ENCODE measurements at places on chromosomes 6 and 20.

DNA sequence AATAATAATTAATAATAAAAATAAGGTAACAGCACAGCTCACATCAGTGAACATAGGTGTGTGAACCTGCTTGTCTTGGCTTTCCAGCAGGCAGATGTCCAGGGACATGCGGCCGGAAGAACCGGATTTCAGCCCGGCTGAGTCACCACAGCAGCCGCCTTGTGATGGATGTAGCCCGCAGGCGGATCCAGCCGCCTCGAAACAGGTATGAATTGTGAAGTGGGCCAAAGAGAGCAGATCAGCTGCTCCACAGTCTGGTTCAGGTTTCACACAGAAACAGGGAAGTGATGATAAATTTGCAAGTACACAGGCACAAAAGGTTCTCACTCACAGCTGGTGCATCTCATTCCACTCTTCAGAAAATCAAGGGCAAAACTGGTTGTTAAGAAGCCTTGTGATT is 55.1 kb downstream of the ID4 start:
- DNase-seq, result no peak

- no peak for DNase-seq
Observed at GRCh38 chr6:108002365-108003221, 44.6 kb upstream of the SEC63 start.

- DNase-seq, result no peak
Observed at GRCh38 chr6:96899451-96899998, 1.8 kb upstream of the NDUFAF4 start.

GRCh38 chr6:24931296-24931695 is 4.5 kb downstream of the RIPOR2 start:
- DNase-seq, result no peak

DNA sequence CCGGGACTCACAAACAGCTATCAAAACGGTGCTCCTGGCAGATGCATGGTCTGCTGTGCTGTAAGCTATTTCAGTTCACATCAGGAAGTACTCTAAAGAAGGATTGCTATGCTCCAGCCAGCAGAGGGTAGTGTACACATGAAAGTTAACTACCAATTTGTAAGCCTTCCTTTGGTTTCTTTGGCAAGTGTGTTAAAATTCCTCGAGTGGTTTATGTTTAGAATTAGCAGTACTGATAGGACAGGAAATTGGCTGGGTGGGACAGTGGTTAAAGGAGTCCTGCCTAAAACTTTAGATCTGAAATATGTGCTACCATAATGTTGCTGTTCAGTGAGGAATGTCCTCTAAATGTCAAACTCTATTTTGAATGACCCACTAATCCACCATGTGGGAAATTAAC is 47.4 kb downstream of the TRMT11 start:
- peak; percentile 87 for DNase-seq

GRCh38 chr20:47379433-47380150 is 23.1 kb upstream of the ZMYND8 start:
- DNase-seq, result no peak

- DNase-seq, result no peak
Observed at GRCh38 chr20:52972965-52973819, 1.0 kb downstream of the TSHZ2 start.

DNA sequence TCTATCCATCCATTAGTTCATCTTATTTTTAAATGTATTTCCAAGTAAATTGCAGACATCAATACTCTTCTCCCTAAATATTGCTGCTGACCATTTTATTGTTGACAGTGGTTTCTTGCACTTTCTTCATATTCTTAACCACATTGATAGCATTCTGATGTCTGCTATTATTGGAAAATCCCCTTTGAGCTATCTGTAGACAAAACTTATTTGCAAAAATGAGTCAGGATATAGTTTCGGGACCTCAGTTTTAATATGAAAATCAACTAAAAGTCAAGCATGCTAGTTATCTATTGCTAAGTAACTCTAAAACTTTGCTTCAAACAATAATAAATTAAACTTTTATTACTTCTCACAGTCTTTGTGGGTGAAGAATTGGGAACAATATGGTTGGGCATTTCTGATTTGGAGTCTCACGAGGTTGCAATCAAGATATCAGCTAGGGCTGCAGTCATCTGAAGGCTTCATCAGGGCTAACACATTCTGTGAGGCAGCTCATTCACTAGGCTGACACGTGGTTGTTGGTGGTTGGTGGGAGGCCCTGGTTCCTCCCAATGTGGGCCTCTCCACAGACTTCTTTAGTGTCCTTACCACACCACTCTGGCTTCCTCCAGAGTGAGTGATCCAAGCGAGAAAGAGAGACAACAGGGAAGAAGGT is 32.7 kb downstream of the CD109 start:
- no peak for DNase-seq

DNA sequence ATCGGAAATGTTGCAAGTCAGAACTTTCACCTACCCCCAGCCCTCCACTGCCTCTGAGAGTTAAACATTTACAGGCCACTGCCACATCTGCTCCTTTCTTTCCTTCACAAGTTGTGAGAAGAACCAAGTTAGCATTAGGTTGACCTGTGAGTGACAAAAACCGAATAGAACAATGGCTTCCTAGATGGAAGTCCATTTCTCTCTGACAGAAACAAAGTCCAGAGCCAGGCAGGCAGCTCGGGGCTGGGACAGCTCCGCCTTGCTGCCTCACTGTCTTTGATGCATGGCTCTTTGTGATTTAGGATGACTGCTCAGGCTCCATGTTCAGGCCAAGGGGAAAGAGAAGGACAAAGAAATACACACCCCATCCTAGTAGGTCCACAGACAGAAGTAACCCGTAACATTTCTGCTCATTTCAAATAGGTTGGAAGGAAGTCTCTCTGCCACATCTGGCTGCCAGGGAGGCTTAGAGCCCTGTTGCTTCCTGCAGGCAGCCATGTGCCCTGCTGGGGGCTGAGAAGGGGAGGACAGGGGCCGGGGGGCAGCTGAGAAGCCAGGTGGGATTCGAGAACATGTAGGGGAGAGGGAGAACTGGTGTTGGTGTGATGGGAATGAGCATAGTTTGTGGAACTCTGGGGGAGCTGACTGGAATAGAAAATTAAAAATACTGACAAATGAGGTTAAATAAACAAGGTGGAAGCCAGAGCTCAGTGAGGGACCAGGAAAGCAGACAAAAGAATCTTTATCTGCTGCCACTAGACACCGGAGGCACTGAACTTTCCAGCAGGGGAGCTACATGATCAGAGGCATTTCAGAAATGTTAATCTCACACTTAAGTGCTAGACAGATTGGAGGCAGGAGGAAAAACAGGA is 19.5 kb upstream of the IER3 start:
- no peak for DNase-seq

GRCh38 chr20:33947709-33948295 is 45.9 kb upstream of the RALY start:
- DNase-seq, result no peak

- DNase-seq, result no peak
Observed at GRCh38 chr6:2956930-2957685, 14.3 kb downstream of the SERPINB6 start.

GRCh38 chr6:13373488-13373886 is 45.1 kb upstream of the TBC1D7 start:
- DNase-seq, result no peak

GRCh38 chr6:62976566-62976965 is 234.7 kb upstream of the FKBP1C start:
- no peak for DNase-seq

DNA sequence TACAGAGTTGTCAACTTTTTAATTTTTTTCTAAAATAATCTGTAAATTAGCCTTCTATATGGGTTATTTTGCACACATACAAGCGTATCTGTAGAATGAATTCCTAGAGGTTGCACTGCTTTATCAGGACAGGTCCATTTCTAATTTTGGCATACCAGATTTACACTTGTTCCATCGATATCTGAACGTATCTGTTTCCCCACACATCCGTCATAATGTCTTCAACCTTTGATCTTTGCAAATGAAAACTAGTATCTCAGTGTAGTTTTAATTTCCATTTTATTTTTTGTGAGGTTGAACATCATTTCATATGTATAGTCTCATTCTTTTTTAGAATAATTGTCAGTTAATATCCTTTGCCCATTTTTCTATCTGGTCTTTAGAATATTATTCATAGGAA is 22.7 kb downstream of the SENP6 start:
- DNase-seq, result no peak

DNA sequence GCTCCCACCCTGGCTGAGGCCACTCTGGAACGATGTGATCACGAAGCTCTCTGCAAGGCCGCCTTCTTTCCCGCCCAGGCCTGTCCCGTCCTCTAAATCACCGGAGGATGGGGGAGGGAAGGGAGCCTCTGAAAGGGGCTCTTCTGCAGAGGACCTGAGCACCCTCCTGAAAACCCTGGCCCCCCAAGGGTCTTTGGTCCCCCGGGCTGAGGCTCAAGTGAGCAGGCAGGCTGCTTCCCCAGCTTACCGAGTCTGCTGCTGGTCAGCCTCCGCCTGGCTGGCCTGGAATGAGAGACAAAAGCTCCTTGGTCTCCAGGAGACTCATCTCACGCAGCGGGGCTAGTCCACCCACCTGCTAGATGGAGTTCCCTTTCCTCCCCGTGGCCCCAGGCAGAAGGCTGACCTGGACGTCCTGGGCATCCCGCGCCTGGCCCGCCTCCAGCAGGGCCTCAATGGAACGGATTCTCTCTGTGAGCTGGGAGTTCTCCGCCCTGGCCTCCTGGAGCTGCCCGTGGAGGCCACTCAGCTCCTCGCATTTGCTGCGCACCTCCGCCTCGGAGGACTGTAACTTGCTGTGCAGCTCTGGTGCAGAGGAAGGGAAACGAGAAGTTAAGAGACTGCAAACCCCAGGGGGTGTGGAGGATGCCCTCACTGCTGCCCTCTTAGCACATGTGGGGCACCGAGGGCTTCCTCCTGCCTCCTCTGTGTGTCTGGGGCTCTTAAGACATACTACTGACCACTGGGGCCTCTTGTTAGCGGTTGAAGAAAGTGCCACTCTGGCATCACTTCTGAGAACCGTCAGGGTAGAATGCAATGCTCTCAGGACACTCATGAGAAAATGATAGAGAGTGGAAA is 54.7 kb downstream of the RRBP1 start:
- no peak for DNase-seq

DNA sequence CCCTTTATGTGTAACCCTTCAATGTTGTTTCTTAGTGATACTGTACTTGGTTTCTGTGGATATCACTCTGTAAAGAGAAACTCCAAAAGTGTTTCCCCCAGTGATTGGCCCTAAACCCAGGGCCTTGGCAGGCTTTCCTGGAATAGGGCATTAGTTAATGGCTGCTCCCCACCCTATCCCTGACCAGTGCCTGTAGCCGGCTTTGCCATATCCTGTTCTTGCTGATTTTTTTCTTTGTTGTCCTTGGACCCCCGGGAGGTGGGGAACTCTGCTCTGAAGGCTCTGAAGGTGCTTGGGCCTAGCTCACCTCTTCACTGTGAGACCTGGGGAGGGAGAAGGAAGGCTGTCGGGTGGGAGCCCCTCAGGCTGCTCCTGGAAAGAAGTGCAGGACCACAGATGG is 120.1 kb downstream of the TCP11 start:
- DNase-seq, result no peak

GRCh38 chr6:63928613-63929012 is 293.0 kb downstream of the PHF3 start:
- DNase-seq, result no peak

DNA sequence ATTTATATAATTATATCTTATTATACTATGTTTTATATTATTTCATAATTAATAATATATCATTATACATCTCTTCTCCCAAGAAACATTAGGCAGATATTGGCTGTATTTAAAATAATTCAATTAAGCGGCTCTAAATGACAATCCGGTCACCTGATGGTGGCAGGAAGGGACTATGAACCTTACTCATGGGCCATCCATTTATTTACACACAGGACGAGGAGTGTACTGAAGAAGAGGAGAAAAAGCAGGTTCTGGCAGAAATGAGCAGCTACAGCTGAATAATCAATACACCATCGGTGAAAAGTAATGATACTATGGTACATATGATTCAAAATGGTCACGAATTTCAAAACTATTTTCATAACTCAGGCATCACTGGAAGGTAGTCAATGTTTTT is 277.7 kb downstream of the KIF16B start:
- no peak for DNase-seq

DNA sequence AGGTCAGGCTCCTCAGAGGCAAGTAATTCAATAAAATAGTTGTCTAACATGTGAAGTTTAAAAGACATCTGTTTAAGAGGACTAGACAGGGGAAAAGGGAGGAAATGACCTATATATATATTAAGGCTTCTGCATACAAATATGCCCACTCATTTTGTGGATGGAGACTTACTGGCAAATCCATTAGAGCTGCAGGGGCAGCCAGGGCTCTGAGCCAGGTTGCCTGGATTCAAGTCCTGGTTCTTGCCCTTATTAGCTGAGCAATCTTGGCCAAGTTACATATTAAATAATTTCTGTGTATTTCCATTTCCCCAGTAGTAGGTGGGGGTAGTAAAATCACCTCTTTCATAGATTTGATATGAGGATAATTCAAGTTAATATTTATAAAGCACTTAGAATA is 287.0 kb upstream of the RIMS1 start:
- DNase-seq, result no peak

GRCh38 chr6:86959656-86960055 is 22.3 kb downstream of the HTR1E start:
- no peak for DNase-seq

DNA sequence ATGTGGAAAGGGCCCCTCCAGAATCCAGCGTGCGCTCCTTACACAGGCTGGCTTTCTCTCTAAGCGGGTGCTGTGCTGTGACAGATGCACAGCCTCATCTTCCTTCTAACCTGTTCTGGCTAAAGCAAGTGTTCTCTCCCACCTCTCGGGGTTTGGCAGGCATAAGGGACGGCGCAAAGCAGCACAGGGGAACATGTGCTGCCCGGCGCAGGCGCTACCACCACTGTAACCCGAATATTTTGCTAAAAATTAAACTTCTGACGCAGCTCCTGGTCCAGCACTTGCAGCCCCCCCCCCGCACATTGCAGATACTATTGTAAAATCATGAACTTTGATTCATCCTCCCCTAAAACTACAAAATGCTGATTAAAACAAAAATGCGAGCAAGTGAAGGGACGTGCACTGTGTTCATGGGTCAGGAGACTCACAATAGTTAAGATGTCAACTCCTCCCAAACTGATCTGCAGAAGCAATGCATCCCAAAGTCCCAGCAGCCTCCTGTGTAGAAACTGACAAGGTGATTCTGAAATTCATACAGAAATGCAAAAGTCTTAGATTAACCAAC is 43.0 kb downstream of the TAF4 start:
- DNase-seq, result no peak

DNA sequence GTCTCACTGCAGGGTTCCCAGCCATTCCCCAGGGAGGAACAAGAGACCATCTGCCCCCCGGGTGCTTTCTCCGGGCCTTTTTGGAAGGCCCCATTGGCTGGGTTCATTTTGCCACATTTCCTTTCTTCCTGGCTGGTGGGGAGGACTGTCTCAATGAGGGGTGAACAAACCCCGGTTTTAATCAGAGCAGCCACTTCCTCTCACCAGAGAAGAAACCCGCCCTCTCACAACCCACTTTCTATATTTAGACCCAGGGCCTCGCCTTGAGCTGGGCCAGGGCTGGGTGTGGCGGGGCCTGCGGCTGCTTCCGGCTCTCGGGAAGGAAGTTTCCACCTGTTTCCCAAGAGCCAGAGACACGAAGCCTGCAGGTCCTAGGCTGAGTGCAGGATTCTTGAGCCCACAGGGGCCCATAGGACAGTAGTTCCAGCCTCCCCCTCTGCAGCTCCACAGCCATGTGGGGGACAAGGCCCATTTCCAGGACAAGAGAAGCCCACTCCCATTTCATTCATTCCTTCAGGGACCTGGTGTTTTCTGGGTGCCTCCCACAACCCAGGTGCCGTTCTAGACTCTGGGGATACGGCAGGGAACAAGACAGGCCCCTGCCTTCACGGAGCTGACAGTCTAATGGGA is 41.8 kb downstream of the RBM38 start:
- DNase-seq, result no peak

Data from BJ (cell line).